ENCODE measurements at places on chromosomes 16 and 17. TPM values are rescaled to one million over a fixed set of nuclear protein-coding genes. Genes with fewer than 3 reads are reported as not detected.

PTX4 gene
- total RNA-seq, result 0.18 TPM

ALOX12B gene
- 0.72 TPM for total RNA-seq

SLC38A8 gene
- not detected for total RNA-seq

EVI2B gene
- 0.37 TPM for total RNA-seq

CCL17 gene
- total RNA-seq, result not detected

DNA sequence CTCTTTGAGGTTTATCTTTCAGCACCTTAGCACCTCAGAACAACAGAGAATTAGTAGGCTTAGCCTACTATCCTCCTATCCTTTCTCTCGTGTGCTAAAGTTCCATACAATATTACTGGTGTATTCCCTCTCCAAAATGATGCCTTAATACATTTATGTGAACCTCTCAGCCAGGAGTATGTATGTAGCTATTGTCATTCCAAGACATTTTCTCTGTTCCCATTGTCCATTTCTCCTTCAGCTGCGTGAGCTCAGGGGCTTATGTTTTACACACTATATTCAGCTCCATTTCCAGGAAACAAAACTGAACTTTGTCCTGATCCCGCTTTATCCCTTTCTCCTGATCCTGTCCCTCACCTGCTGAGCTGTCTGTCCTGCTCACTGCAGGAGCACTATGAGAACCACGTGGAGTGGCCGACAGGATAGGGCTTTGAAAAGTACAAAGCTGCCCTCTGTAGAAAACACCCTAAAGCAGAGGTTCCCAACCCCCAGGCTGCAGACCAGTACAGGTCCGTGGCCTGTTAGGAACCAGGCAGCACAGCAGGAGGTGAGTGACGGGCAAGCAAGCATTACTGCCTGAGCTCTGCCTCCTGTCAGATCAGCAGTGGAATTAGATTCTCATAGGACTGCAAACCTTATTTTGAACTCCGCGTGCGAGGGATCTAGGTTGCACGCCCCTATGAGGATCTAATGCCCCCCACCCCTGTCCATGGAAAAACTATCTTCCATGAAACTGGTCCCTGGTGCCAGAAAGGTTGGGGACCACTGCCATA, 55.7 kb downstream of the CENPV start:
- DNase-seq, result peak; percentile 41

- no peak for DNase-seq
These were observed 266.0 kb upstream of the SDK2 start for GRCh38 chr17:73910206-73910605.

- peak; percentile 76 for DNase-seq
These were observed 13.5 kb upstream of the ABAT start for GRCh38 chr16:8660841-8661301.

DNA sequence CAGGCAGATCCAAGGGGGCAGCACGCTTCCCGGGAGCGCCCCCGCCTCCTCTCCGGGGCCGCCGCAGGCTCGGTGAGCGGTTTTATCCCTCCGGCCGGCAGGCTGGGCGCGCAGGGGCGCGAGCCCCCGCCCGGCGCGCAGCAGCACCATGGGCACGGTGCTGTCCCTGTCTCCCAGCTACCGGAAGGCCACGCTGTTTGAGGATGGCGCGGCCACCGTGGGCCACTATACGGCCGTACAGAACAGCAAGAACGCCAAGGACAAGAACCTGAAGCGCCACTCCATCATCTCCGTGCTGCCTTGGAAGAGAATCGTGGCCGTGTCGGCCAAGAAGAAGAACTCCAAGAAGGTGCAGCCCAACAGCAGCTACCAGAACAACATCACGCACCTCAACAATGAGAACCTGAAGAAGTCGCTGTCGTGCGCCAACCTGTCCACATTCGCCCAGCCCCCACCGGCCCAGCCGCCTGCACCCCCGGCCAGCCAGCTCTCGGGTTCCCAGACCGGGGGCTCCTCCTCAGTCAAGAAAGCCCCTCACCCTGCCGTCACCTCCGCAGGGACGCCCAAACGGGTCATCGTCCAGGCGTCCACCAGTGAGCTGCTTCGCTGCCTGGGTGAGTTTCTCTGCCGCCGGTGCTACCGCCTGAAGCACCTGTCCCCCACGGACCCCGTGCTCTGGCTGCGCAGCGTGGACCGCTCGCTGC, 832 bp downstream of the CDK5R1 start:
- no peak for DNase-seq

DNA sequence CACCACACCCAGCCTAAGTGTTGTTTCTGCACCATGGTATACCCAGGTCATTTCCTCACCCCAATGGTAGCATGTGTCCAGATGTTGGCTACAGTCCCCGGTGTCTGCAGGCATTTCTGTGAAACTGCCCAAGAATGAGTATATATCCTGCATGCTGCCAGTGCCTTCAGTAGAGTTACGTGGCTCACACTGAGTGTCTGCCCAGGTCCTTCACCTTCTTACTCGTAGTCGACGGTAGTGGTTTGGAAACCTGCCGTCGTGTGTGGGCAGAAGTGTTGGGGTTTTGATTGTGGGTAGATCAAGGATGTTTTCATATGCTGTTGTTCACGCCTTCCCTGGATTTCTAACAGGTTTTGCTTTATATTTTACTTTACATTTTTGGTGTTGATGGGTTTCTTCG, 16.8 kb downstream of the TCF25 start:
- no peak for DNase-seq

GRCh38 chr16:874366-875181, 74.0 kb upstream of the GNG13 start:
- DNase-seq, result no peak

- DNase-seq, result no peak
These were observed 9.2 kb downstream of the PAFAH1B1 start for GRCh38 chr17:2602597-2603017.

- no peak for DNase-seq
These were observed 360.3 kb upstream of the ASIC2 start for GRCh38 chr17:33653399-33653788.

DNA sequence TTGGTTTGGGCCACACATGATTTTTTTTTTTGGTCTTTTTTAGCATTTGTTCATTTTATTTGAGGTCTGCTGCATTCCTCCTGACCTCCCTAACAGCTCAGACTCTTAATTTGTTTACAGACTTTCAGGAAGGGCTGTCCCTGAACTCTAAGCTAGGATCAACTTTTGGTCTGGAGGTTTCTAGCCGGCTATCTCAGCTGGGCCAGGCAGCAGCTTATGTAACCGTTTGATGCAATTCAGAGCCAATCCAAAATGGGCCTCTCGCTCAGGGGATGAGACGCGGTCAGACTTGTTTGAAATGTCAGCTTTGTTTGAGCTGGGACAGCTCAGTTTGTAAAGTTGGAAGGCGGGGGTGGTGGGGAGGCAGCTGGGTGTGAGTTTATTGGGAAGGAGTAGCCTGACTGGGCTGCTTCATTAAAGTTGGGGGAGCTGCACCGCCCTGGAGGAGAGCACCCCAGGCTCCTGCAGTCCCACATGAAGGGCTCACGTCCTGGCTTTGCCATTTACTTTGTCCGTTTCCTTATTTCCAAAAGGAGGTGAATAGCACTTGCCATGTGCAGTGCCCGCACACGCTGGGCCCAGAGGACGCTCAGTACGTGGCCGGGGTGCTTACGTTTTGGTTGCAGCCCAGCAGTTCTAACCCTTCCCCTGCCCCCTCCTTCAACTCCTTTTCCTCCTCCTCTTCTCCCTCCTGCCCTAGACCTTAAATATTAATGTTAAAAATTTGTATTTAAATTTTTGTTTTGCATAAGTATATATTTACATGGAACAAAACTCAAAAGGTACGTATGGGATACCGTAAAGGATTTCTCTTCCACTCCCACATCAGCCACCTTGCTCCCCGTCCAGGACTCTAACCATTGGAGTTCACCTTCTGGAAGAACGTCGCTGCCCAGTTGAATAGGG, 121.2 kb downstream of the SNX29 start:
- DNase-seq, result no peak

DNA sequence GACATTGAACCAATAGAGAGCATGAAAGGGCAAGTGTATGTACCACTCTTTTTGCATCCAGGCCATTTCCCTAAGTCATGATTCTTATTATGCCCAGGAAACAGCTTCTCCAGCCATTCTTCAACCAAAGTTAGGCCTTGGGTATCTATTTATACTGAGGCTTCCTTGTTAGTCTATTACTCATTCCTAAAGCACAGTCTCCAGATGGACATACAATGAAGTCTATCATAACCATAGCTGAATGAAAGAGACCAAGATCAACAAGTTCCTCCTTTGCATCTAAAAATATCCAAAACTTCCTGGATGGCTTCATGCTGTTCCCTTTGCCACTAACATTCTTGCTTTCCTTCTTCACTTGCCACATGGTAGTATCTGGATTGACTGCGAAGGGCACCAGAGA, 265.9 kb downstream of the CDH8 start:
- no peak for DNase-seq

Measured in WTC11 (cell line).